ENCODE measurements at places on chromosomes 1 and 21.

DNA sequence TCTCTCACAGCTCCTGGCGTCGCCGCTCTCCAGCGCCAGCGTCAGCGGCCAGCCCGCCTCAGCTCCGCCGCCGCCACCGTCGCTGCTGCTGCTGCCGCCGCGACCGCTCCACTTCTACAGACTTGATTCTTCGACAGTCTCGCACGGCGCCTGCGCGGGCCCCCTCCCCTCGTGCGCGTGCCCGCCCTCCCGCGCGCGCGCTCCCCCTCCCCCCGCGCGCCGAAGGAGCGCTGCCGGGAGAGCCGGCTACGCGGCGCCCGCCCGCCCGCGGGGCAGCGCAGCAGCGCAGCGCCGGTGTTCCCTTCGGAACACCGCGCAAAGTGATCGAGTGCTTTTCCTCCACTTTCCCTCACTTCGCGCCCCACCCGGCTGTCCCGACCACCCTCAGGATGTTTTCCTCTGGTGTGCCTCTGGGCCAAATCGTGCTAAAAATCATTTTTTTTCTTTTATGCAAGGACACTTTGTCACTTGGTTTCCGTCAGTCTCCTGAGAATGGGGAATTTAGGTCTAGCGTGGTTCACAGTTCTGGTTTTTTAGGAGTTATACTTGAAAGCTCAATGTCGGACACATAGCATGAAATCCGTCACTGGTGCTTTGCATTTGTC is at the start of gene IRF2BP2:
Gene IRF2BP2 (minus strand): TSS at position 118 of the 605 bp plus-strand sequence. CDS start 684 bp downstream, outside the sequence.
- DNase-seq: peak; percentile 94

DNA sequence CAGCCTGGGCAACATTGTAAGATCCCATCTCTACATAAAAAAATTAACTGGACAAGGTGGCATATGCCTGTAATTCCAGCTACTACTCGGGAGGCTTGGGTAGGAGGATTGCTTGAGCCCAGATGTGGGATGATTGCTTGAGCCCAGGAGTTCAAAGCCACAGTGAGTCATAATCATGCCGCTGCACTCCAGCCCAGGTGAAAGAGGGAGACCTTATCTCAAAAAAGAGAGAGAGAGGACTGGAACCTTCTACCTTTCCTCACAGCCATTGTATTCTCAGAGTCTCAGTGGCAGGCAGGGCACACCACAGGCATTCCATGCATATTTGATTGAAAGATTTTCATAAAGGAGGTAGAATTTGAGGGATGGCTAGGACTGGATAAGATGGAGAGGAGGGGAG is 78.4 kb downstream of the KIF14 start:
- no peak for DNase-seq

DNA sequence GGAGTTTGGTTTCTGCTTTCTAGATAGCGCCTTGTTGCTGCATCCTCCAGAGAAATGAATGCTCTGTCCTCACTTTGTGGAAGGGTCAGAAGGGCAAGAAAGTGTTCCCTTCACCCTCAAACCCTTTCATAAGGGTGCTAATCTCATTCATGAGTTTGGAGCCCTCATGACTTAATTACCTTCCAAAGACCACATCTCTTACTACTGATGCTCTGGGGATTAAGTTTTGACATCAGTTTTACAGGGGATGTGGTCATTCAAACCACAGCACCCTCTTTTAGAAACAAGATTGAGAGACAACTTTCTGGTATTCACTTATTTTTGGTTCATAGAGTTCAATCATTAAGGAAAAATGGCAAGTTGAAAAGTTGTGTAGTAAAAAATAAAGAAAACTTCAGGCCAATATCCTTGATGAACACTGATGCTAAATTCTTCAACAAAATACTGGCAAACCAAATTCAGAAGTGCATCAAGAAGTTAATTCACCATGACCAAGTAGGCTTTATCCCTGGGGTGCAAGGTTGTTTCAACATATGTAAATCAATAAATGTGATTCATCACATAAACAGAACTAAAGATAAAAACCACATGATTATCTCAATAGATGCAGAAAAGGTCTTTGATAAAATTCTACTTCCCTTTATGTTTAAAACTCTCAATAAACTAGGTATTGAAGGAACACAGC is 442.1 kb downstream of the PTBP2 start:
- no peak for DNase-seq

DNA sequence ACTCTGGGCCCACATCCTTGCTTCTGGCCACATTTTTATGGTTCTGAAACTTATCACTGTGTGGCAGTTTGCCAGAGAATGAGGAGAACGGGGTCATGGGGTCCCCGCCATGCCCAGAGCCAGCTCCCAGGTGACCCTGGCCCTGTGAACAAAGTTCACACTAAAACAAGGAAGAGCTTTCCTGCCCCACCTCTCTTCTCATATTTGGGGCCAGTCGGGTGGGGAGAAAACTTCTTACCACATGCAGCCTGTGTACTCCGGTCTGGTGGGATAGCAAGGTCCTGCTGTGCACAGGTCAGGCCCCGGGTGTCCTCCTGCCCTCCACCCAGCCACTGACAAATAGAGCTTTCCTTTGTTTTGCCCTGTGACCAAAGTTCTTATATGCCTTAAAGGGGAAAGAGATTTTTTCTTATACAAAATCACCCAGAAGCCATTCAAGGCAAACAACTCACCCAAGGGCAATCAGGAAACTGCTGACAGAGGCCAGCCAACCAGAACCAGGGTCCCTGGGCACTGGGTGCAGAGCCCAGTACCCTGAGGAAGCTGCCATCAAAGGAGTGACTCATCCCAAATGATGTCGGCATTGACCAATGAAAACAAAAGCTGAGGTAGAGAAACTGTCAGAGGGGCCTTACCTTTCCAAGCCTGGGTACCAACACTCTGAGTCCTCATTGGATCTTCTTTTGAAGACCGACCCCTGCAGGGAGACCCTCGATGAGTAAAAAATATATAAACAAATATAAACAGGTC is 53.6 kb downstream of the OLIG1 start:
- no peak for DNase-seq

GRCh38 chr1:199002661-199003060 is 363.8 kb downstream of the PTPRC start:
- DNase-seq: no peak

GRCh38 chr1:60596791-60597750 is 485.3 kb upstream of the NFIA start:
- DNase-seq: no peak

All from GM13977 (cell line).